ENCODE measurements at places on chromosomes 3 and 15.

- DNase-seq: no peak
Observed at GRCh38 chr3:83230841-83231240, 1469.4 kb upstream of the GBE1 start.

DNA sequence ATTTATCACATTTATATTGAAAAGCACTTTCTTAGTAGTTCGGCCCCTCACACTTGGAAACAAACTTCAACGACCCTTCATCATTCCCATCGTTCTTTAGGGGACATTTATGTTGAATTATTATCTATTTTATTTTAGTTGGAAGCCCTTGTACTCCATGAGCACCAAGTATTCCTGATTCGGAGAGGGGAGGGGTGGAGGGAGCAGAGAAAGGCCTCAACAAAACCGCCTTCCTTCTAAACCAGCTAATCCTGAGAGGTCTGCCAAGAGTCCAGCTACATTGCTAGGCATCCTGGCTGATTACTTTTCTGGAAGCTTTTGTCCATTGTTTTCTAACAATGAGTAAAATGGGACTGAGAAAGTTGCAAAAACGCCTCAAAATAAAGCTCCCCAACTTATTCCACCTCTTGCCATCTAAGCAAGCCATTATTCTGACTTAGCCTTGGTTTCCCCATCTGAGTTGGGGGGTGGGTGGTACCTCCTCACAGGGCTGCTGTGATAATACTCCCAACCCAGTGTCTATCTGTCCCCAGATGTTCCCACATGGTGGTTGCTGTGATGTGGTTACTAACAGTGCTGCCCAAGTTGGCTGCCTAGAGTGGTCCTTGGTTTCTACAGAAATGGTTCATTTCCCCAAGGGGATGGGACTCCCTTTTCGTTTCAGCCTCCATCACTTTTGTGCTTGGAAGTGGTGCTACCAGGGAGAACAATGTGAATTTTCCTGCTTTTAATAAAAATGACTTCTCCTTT is 1.2 kb upstream of the TMEM158 start:
- DNase-seq: no peak

GRCh38 chr15:20646529-20647142 is 105.0 kb upstream of the GOLGA6L6 start:
- DNase-seq: no peak

DNA sequence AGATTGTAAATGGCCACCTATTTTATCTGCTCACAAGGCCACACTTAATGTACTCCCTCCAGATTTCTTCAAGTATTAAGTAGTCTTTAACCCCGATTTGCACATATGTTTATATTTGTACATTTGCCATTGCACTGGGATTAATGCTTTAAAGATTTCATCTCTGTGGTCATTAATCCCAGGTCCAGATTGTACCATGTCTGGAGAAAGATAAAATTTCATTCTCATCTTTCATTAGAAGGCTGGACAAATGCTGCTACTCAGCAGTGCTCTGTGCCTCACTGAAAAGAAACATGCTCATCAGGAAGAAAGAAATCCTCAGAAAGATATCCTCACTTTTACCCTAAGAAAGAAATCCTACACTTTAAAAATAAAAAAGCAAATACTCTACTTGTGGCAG is 62.5 kb upstream of the LRRC3B start:
- no peak for DNase-seq

DNA sequence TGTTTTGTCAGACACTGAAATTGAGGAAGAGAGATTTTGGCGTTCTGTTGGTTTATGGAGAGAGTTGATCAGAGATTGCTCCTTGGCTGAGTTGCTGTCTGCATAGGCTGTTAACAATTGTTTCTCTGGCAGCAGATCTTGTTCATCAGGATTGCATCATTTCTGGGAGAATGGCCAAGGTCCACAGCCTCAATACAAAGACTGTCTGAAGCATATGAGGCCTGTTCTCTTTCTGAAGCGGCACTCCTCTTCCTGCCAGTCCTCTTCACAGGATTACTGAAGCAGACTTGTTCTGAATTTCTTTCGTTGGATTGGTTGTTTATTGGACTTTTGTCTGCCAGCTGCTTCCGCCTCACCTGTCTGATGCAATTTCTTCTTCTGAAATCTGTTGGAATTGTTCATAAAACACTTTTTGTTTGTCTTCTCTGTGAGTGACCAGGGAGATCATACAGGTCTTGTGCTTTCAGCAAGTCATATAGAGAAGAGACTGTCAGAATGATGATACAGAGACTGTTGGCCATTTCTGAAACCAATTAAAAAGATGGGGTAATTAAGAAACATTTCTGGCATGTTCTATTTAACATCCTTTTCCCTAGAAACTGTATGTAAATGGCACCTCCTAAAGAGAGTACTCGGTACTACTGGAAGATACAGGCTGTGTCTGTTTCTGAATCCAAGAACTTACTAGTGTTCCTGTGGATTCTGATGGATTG is 25.5 kb downstream of the SETD5 start:
- DNase-seq: no peak
